NB4 (cell line): ENCODE measurements at places on chromosomes 6 and 20.

- no peak for DNase-seq
Observed at GRCh38 chr6:160293844-160294243, 35.2 kb upstream of the SLC22A2 start.

DNA sequence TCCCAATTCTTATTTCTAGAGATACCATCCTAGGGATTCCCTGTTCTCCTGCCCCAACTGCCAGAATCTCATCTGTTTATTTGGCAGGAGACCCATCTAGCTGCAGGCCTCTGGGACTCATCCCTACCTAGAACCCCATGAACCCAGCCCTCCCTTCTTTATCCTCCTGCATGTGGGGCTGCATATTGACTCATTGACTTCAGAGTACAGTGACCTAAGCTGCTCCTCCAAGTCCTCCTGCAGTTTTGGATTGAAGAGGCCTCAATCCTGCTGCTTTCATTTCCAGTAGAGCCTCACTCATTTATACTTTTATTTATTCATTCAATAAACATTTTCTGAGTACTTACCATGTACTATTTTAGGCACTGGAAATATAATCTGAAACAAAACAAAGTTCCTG lies 11.6 kb downstream of the TMEM200A start:
- DNase-seq = no peak

DNA sequence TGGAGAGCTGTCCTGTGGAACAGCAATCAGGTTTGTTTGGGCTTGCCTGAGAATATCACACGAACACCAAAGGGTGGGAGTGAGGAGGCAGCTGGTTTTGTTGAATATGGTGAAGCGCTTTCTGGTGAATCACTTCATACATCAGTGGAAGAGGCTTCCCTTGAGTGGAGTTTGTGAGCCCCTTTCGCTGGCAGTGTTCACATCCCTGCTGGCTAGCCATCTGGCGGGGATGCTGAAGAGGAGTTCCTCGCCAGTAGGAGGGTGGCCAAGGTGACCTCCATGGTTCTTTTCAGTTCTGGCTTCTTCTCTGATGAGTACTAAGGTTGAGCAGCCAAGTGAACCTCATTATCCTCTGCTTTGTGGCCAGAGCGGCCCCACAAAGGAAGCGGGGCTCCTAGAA lies 37.7 kb upstream of the RNF8 start:
- DNase-seq = no peak

- no peak for DNase-seq
Observed at GRCh38 chr20:39993742-39994141, 695.3 kb downstream of the MAFB start.

- no peak for DNase-seq
Observed at GRCh38 chr6:19320111-19320581, 517.0 kb upstream of the ID4 start.

DNA sequence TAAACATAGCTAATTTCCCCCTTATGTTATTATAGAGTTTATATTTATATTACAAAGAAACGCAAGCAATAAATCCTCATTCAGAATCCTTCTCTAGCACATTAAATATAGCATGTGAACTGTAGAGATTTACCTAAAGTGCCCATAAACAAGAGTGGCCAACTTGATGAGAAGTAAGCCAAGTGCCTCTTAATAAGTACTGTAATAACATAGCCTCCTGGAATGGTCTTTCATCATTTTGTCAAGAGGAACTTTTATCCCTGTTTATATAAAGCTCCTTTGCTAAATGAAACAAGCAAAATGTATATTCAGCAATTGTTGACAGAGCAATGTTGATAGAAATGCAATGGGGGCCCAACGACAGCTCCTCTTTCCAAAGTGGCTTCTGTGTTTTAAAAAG lies 195.0 kb downstream of the ARHGAP18 start:
- DNase-seq = no peak

GRCh38 chr6:28767133-28767532 lies 156.7 kb downstream of the TRIM27 start:
- DNase-seq = no peak

- no peak for DNase-seq
Observed at GRCh38 chr6:80333342-80333741, 226.9 kb downstream of the BCKDHB start.

DNA sequence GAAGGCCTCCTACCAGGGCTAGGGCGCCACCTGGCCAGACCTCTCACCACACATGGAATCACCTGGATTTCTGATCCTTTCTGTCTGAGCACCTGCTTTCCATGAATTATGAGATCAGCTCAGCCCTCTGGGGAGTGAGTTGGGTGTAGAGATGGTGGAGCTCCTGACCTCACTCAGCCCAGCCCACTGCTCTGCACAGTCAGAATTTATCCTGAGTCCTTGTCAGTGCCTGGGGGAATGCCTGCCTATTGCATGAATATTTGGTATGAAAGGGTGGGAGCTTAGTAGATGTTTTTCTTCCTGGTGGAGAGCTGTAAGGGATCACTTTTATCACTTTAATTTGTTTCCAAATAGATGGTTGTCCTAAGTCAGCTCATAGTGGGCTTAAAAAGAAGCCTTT lies 47.5 kb downstream of the DTD1 start:
- DNase-seq = no peak

DNA sequence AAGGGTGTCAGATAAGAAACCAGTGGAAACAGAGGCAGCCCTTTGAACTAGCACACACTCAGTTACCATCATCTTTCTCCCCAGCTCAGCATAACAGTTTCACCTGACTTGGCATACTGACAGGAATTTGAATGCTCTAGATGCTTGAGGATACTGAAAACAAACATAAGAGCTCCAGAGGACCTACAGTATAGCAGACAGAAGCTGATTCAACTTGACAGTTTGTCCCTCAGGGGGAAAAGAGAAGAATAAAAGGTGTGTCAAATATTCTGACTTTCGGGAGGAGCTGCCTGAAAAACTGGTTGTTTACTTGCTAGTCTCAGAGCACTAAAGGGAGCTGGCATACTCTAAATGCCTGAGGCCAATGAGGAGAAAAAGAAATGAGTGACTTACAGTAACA lies 35.1 kb downstream of the EYS start:
- no peak for DNase-seq

DNA sequence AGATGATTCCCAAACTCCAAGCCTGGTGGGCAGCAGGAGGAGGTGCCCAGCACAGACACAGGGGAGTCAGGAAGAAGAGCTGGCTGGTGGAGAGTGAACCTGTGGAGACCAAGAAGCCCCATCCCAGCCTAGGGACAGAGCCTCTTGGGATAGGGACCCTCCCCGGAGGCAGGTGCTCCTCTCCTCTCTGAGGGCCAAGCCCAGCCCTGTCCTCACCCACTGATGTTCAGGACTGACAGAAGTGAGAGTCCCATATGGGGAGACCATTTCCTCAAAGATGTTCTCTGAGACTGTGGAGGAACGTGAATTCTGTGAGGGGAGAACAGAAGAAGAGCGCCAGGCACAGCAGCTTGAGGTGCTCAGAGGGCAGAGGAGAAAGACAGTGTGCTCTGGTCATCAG lies 2.4 kb upstream of the EBF4 start:
- no peak for DNase-seq

- no peak for DNase-seq
Observed at GRCh38 chr6:148780918-148781436, 34.1 kb downstream of the UST start.

GRCh38 chr6:149080511-149080910 lies 237.0 kb upstream of the TAB2 start:
- no peak for DNase-seq

DNA sequence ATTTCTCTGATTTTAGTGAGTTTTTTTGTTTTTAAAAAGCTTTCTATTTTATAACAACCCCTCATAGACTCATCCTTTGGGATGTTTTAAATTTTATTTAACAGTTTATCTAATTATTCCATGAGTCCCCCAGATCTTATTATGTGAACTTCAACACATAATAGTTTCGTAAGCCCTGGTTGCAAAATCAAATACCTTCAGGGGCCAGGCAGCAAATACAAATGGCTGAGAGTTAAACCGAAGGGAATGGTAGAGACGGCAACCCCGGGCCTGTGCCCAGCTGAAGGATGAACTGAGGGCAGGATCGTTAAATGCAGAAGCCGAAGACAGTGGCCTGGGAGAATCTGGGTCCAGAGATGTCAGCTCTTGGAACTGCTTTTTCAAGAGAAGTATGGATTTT lies 88.4 kb downstream of the RTN4IP1 start:
- DNase-seq = peak; percentile 47

DNA sequence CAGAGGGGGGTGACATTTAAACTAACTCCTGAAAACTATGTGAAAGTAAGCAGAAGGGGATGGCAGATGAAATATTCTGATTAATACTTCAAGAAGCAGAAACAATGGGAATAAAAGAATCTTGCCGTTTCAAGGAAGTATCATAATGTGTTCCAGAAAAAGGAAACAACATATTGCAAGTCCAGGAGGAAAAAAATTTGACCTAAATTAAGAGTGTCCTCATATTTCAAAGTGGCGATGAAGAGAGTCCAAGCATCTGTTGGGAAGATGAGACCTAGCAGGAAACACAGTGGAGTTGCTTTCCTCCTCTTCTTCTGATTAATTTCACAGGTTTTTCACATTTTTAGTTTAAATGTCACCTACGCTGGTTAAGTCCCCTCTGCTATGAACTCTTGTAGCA lies 45.6 kb upstream of the TNFAIP3 start:
- no peak for DNase-seq

GRCh38 chr20:55561259-55561658 lies 444.1 kb downstream of the CBLN4 start:
- no peak for DNase-seq

DNA sequence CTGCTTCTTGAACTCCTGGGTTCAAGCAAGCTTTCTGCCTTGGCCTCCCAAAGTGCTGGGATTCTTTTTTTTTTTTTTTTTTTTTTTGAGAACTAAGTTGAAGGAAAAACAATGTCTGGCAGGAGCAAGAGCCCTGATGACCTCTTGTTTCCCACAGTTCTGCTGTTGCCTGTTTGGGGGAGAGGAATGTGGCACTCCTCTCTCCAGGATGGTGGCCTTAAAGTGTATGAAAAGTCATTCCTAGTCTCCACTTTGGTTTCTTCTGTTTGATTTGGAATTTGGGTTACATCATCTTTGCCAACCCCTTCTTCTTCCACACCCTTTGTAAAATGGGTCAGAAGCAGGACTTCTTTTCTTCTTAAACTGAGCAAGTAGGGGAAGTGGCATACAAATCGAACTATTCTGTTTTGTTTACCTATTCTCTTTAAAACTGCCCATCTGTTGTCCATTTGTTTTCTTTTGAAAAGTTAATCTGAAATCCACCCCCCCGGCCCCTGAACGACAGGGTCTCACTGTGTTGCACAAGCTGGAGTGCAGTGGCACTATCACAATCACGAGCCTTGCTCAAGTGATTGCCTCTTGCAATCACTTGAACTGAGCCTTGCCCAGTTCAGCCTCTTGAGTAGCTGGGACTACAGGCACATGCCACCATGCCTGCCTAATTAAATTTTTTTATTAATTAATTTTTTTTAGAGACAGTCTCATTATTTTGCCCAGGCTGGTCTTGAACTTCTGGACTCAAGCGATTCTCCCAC lies 11.3 kb downstream of the CARMIL1 start:
- DNase-seq = no peak

DNA sequence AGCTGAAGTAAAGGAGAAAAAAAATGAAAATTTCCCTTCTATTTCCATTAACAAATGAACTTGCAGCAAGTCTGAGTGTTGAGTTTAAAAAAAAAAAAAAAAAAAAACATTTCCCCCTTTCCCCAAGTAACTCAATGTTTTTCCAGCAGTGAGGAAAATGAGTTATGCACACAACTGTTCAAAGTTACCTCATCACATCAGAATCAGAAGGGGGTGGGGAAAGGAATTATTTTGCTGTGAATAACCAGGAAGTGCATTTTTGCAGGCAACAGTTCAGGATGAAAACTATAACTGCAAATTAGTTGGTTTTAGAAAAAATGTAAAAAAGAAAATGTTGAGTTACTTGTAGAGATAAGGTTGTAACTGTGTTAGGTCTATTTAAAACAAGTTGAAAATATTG lies 568.9 kb upstream of the CITED2 start:
- DNase-seq = no peak

DNA sequence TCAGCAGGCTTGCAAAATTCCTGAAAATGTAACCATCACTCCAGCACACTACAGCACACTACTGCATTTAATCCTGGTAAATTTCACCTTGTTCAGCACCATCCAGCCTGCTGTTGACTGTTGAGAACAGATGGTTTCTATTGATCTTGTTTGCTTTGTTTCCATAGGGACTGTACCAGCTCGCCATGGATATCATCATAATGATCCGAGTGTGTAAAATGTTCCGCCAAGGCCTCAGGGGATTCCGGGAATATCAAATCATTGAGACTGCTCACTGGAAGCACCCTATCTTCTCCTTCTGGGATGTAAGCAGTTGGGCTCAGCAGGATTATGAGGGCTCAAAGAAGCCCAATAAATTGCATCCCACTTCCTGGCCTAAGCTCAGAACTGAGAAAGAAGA lies 4.1 kb downstream of the CNBD2 start:
- DNase-seq = no peak

DNA sequence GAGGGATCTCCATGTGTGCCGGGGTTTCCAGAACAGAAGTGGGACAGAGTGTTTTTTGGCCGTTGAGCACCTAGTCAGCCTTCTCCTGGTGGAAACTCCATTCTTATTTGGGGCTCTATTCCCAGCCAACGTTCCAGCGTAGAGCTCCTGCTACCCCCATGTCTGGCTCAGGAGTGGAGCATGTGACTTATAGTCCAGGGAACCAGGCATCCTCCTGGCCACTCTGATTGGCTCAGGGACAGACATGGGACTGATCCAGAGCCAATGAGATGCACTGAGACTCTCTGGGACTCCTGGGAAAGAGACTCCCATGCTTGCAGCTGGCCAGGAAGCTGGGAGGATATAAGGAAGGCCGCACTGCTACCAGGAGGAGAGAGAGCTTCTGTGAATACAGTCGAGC lies 87.1 kb downstream of the SULF2 start:
- no peak for DNase-seq

- DNase-seq = no peak
Observed at GRCh38 chr6:21459641-21460040, 133.9 kb upstream of the SOX4 start.

GRCh38 chr6:63785006-63785405 lies 149.4 kb downstream of the PHF3 start:
- DNase-seq = no peak

- no peak for DNase-seq
Observed at GRCh38 chr6:167766986-167767714, 59.6 kb upstream of the AFDN start.

- DNase-seq = no peak
Observed at GRCh38 chr20:1987826-1988225, 6.0 kb downstream of the PDYN start.
